ENCODE measurements at places on chromosomes 5 and 9.
A peak's percentile ranks its signal among the peaks of the same experiment; 100 is the strongest.

GRCh38 chr5:141495453-141495811 is 6.6 kb downstream of the PCDHGC5 start:
- no peak for DNase-seq

- DNase-seq: no peak
Measured at GRCh38 chr5:74041913-74042312, 415.9 kb downstream of the ARHGEF28 start.

DNA sequence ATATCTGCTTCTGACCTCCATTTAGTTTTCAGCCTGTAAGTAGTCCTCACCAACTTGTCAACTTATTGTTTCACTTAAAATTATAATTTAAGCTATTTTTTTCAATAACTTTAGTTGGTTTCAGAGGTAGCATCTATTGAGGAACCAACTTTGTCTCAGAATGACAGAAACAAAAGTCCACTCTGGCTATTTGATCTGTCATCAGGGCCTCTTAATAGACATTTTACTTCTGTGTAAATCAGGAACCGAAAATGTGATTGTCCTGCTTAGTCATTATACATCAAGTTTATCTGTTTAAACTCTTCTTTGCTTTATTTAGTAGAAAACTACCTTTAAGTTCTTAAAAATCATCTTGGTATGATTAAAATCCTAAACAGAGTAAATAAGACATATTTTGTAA is 820.8 kb upstream of the EDIL3 start:
- DNase-seq: no peak

- no peak for DNase-seq
Measured at GRCh38 chr9:121818016-121818661, 166.7 kb downstream of the DAB2IP start.

GRCh38 chr5:159764283-159765134 is 151.8 kb upstream of the ADRA1B start:
- DNase-seq: peak; percentile 71

GRCh38 chr9:130609163-130609562 is 29.8 kb downstream of the FUBP3 start:
- DNase-seq: no peak

DNA sequence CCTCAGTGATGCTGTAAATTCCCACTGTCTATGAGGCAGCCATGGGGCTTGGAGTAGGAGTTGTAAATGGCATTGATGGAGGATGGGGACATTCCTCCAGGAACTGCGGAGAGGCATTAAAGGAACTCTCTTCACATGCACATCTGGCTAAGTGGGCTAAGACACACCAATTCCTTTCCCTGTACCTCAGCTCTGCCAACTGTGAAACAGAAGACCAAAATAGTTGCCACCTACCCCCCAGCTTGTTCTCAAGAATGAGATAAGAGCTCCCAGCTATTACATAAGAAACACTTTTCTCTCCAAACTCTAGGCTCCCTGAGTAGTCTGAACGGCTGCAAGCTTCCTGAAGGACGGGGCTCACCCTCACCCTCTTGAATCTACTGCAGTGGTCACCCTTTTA is 144.6 kb upstream of the SLC30A5 start:
- no peak for DNase-seq

GRCh38 chr9:92299116-92299515 is 5.6 kb upstream of the IARS1 start:
- no peak for DNase-seq

DNA sequence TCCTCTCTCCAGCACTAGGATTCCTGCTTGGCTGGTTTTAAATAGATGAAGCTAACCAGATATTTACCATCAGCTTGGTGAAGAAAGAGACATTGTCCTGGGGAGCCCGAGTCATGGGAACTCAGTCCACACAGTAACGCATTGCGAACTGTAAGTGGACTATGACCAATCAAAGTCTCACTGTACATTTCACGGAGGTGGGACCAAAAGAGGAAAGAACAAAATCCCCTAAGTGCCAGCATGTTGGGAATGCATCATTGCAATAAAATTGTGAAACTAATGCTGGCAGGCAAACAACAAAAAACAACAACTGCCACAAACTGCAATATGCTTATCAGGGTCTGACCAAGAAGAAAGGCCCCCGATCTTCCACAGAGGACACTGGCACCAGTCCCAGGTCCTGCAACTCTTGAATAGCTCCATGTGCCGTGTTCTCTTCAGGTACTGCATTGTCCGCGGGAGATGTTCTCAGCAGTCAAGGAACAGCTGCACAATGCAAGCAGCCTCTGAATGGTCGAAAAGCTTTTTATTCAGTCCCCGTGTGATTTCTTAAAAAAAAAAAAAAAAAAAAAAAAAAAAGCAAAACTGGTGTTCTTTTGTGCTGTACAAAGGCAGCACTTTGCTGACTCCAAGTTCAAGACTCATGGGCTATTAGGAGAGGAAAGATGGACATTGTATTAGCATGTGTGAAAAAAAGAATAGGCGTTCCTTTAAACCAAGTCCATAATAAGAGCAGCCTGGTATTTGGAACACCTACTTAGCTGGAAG is 38.1 kb downstream of the SEMA6A start:
- no peak for DNase-seq

GRCh38 chr5:150589862-150590601 is 50.4 kb upstream of the SYNPO start:
- DNase-seq: no peak

DNA sequence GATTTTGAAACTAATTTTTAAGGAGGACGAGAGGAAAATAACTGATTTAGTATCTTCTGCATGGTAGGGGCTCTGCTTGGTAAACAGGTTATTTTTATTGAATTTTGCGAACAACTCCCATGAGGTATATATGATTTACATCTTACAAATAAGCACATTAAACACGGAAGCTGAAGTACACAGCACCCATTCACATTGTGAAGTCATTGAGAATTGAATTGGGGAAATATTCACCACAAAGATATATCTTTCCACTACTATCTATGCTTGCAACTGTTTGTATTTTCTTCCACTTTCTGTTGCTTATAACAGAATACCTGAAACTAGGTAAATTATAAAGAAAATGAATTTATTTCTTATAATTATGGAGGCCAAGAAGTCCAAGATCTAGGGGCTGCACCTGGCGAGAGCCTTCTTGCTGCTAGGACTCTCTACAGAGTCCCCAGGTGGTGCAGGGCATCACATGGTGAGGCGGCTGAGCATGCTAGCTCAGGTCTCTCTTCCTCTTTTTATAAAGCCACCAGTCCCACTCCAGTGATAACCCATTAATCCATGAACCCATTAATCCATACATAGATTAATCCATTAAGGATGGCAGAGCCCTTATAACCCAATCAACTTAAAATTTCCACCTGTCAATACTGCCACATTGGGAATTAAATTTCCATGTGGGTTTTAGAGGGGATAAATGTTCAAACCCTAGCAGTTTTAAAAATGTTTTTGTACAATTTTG is 79.0 kb upstream of the ZNF608 start:
- DNase-seq: no peak

GRCh38 chr5:68053202-68053601 is 162.4 kb upstream of the PIK3R1 start:
- peak; percentile 39 for DNase-seq

DNA sequence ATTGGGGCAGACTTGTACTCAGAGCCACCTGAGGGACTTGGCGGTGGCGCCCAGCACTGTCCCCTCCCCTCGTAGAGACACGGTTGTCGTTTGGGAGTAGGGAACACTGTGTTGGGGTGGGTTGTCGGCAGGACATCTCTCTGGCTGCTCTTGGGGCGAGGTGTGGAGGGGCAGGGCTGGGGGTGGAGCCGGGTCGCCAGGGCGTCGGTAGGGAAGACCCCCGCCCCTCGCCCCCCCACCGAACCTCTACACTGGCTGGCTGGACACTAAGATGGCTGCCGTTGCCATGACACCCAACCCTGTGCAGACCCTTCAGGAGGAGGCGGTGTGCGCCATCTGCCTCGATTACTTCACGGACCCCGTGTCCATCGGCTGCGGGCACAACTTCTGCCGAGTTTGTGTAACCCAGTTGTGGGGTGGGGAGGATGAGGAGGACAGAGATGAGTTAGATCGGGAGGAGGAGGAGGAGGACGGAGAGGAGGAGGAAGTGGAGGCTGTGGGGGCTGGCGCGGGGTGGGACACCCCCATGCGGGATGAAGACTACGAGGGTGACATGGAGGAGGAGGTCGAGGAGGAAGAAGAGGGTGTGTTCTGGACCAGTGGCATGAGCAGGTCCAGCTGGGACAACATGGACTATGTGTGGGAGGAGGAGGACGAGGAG is 778 bp downstream of the TRIM41 start:
- peak; percentile 51 for DNase-seq

- no peak for DNase-seq
Measured at GRCh38 chr5:97019435-97020117, 83.7 kb downstream of the LNPEP start.

DNA sequence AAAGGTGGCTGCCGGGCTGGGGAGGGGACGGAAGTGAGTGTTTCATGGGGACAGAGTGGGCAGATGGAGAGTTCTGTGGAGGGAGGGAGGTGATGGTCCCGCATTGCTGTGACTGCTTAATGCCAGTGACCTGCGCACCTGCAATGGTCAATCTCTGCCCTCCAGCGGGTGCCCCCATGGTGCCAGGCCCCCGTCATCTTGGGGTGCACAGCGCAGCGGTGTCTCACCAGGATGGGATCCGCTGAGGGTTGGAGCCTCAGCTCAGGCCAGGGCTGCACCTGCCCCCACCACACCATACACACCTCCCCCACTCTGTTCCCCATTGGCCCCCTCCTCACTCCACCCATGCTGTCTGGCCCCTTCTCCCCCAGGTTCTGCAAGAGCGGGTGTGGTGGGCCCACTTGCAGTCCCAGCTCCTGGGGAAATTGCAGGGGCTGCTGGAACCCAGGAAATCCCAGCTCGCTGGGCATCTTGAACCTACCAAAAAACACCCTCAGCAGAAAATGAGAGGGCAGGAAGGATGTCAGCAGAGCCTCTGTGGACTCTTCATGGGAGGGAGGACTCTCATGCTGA is 12.1 kb upstream of the CAMSAP1 start:
- no peak for DNase-seq

DNA sequence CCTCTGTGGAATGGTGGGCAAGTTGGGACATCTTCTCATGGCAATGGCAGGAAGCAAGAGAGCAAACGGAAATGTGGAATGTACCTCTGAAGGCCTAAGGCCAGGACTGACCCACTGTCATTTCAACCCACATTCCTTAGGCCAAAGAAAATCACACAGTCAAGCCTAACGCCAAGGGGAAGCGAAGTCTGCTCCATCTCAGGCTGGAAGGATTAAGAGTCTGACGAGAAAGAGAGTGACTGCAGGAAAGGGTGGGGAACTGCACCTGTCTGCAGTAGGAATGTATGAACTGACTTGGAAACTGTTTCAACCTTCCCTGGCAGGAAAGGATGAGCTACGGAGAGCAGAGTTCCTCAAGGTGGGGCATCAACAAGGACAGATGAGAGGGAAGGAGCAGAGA is 90.2 kb upstream of the TAS2R1 start:
- no peak for DNase-seq

DNA sequence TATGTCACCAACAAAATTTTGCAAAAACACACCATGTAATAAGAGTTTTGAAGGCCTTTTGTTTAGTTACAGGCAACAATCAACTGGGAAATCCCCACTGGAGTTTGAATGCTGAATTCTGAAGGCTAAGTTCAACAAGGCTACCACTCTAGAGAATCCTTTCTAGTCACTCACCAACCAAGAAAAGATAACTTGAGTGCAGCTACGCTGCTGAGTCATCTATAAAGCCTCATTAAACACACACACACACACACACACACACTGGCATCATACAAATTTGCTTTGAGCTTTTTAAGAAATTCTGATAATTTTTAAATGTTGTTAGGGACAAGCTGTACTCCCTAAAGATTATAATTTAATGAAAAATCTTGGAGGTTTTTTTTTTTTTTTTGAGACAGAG is 219.6 kb downstream of the DENND1A start:
- DNase-seq: peak; percentile 95

DNA sequence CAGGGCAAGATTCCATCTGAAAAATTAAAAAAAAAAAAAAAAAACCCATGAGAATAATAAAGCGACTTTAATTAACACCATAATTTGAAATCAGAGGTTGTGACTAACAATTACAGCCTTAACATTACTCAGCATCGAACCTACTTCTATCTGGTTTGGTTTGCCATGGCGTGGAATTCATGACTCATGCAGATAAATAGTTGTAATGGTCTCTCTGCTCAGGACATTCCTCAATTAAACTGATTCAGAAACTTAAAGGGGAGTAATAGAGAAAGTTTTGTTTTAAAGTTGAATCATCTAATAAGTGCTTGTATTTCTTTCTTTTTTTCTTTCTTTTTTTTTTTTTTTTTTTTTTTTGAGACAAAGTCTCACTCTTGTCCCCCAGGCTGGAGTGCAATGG is 135.5 kb downstream of the SPATA31D1 start:
- DNase-seq: peak; percentile 91

GRCh38 chr5:139900546-139901250 is 105.1 kb downstream of the PSD2 start:
- no peak for DNase-seq

GRCh38 chr5:133663397-133664054 is 51.2 kb upstream of the FSTL4 start:
- no peak for DNase-seq

DNA sequence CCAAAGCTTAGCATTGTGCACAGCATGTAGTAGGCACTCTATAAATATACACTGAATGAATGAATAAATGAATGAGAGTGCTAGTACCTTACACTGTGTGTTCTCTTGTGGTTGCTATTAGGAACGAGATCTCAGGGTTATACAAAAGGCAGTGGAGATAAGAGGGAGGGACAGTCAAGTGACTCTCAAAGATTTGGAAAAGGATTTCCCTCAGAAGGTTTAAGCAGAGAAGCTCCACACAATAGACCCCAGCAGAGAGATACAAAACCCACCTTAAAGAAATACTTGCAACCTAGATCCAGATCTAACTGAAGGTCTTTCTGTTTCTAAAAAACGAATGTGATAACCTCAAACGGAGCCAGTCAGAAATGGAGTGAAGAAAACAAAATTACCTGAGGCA is 11.8 kb upstream of the EFNA5 start:
- no peak for DNase-seq

DNA sequence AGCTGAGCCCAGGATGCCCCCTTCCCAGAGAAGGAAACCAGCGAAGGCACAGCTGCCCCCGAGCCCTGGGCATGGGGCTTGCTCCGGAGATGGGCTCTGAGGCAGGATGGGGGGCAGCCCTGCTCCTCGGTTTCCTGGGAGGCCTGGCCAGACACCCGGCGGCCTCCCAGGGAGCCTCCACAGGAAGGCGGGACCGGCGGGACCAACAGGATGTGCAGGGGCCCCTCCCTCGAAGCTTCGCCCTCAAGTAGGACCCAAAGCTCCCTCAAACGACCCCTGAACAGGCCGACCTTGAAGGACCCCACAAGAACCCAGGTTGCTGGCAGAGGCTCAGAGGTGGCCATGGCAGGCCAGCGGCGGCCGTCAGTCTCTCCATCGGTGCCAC is 11.7 kb downstream of the EXD3 start:
- no peak for DNase-seq

DNA sequence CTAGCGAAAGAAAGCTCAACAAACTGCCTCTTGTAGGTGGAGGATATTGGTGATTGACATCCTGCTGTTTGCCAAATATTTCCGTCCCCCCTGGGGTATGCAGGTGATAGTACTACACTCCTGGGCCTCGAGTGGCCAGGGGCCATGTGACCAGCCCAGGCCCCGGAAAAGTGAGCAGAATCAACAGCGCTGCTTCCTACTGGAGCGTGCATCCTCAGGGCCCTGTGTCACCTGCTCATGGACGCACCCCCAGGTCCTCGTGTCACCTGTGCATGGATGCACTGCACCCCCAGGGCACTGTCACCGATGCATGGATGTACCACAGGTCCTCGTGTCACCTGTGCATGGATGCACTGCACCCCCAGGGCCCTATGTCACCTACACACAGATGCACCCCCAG is 43.8 kb downstream of the ADAMTS16 start:
- no peak for DNase-seq

All from fibroblast of lung (primary cell).